T-cell (primary cell): ENCODE measurements at places on chromosomes 7 and 10. TPM values are rescaled to one million over a fixed set of nuclear protein-coding genes. Genes with fewer than 3 reads are reported as not detected.
A peak's percentile ranks its signal among the peaks of the same experiment; 100 is the strongest.

Gene HOXA1
- total RNA-seq = 0.54 TPM

Gene FKBP6
- total RNA-seq = not detected

Gene ZNF33B
- total RNA-seq = 57.7 TPM

Gene UNCX
- total RNA-seq = not detected

Gene BTAF1
- 66.5 TPM for total RNA-seq

Gene IRF5
- 12.7 TPM for total RNA-seq

Gene CCZ1B
- 67.7 TPM for total RNA-seq

Gene ITGB8
- 0.21 TPM for total RNA-seq

DNA sequence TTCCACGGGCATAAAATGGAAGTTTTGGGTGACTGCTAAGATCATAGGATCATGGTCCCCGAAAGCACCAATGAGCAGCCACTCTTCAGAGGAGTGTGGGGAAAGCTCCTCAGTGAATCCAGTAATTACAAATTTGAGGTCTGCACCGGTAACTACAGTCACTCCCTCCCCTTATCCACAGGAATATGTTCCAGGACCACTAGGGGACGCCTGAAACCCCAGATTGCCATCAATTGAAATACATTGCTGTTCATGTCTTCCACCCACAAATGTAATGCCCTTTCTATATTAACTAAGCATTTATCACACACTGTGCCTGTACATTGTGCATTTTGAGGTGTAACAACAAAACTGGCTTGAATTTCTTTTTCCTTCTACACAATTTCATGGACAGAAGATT, 447.9 kb upstream of the PFKP start:
- no peaks in the 10 kb centered on the region for H3K27me3 ChIP-seq
- H3K4me1 ChIP-seq = no peaks in the 10 kb centered on the region
- H3K4me3 ChIP-seq = no peak overlapping the region

DNA sequence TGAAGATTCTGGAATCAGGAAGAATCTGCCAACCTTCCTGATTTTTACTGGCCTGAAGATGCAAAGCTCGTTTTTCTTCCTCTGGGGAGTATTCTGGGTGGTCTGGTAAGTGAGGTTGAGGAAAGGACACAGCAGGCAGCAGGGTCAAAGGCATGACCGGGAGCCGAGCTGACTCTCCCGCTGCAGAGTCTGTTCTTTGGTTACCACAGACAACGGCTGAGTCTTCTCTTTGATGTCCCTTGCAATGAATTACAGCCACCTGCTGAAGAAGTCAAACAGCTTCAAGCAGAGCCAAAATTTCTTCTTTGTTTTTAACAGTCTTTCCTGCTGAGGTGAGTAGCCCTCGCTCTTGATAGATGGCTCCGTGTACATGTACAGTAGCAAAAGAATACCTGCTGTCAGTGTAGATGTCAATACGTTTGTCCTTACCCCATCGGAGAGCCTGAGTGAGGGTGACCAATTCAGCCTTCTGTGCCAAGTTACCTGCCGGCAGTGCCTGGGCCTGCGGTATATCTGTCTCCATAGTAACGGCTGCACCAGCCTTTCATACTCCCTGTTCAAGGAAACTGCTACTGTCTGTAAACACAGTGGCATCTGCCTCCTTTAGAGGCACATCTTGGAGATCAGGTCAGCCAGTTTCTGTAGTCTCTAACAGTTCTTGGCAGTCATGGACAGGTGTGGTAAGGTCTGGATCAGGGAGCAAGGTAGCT, 76.4 kb downstream of the PRR15 start:
- H3K27me3 ChIP-seq = no peaks in the 10 kb centered on the region
- no peak for DNase-seq
- H3K27ac ChIP-seq = no peak overlapping the region
- no peak overlapping the region for H3K4me3 ChIP-seq

GRCh38 chr7:28954471-28954870, 3.7 kb downstream of the TRIL start:
- peaks cover 10% of the 10 kb centered on the region for H3K27me3 ChIP-seq
- H3K36me3 ChIP-seq = no peaks in the 10 kb centered on the region

GRCh38 chr10:122541541-122542002, 19.0 kb upstream of the DMBT1 start:
- H3K36me3 ChIP-seq = no peaks in the 10 kb centered on the region
- DNase-seq = no peak
- H3K4me3 ChIP-seq = no peak overlapping the region
- H3K4me1 ChIP-seq = no peaks in the 10 kb centered on the region

DNA sequence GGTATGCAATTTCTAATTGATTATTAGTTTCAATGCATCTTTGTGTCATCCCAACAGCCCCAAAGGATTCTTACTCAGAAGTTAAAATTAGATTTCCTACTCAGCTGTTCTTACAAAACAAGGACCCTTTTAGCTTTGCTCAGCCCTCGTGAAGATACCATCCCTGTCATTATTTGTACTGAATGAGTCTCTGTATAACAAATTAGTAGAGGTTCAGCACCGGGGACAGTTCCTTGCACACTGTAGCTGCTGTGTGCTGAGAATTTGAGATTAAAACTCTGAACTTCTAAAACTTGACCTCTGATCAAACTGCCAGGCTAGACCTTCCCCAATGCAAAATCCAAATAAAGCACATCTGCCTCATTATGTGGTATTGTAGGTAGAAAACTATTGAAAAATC, 299.1 kb downstream of the LHFPL3 start:
- no peak for DNase-seq
- H3K4me1 ChIP-seq = no peaks in the 10 kb centered on the region
- H3K27ac ChIP-seq = no peak overlapping the region
- no peaks in the 10 kb centered on the region for H3K36me3 ChIP-seq

DNA sequence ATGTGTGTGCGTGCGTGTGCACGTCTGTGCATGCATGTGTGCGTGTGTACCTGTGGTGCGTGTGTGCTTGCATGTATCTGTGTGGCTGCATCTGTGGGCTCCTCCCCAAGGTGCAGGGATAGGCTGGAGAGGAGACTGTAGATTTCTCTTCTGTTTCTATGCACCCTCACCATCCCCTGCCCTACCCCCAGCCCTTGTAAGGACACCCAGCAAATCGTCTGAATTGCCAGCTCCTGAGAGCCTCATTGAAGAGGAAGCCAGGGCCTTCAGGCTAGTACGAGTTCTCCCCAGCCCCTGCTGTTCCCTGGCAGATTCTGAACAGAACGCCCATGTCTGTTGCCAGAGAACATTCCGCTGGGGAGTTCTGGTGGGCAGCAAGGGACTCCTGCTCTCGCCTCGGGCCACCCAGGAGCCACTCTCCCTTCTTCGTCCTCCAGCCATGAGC, 17.0 kb upstream of the TRIM8 start:
- no peak overlapping the region for H3K4me3 ChIP-seq
- no peak overlapping the region for H3K27ac ChIP-seq
- peaks cover under 1% of the 10 kb centered on the region for H3K4me1 ChIP-seq
- peaks cover 24% of the 10 kb centered on the region for H3K36me3 ChIP-seq
- no peaks in the 10 kb centered on the region for H3K27me3 ChIP-seq

- H3K27me3 ChIP-seq = peaks cover 3% of the 10 kb centered on the region
- H3K4me1 ChIP-seq = no peaks in the 10 kb centered on the region
- DNase-seq = no peak
- no peak overlapping the region for H3K4me3 ChIP-seq
- no peak overlapping the region for H3K27ac ChIP-seq
Observed at GRCh38 chr10:132644527-132645246, 107.1 kb downstream of the INPP5A start.

DNA sequence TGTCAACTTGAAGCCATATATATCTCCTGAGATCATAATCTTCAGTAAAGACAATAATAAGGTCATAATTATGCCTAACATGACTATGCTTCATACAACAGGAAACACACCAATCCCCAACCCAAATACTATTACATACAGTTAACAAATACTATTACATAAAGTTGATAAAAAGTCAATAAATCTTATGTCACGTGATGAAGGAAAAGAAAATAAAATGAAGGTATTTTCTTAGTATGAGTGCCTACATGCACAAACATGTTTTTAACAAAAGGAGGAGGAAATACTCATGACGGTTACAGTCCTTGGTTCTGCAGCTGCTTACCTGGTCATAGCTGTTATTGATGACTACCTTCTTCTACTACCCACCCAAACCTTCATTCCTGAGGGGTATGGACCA, 810.7 kb downstream of the PHTF2 start:
- H3K4me3 ChIP-seq = no peak overlapping the region
- no peaks in the 10 kb centered on the region for H3K27me3 ChIP-seq

- H3K27ac ChIP-seq = peak overlapping the region; percentile 93
- H3K36me3 ChIP-seq = no peaks in the 10 kb centered on the region
- H3K27me3 ChIP-seq = no peaks in the 10 kb centered on the region
- H3K4me3 ChIP-seq = no peak overlapping the region
- DNase-seq = no peak
Observed at GRCh38 chr10:69043931-69044531, 43.9 kb upstream of the SRGN start.

GRCh38 chr10:35584946-35585345, 20.2 kb upstream of the GJD4 start:
- no peak for DNase-seq
- no peak overlapping the region for H3K27ac ChIP-seq
- no peaks in the 10 kb centered on the region for H3K4me1 ChIP-seq
- no peaks in the 10 kb centered on the region for H3K36me3 ChIP-seq

DNA sequence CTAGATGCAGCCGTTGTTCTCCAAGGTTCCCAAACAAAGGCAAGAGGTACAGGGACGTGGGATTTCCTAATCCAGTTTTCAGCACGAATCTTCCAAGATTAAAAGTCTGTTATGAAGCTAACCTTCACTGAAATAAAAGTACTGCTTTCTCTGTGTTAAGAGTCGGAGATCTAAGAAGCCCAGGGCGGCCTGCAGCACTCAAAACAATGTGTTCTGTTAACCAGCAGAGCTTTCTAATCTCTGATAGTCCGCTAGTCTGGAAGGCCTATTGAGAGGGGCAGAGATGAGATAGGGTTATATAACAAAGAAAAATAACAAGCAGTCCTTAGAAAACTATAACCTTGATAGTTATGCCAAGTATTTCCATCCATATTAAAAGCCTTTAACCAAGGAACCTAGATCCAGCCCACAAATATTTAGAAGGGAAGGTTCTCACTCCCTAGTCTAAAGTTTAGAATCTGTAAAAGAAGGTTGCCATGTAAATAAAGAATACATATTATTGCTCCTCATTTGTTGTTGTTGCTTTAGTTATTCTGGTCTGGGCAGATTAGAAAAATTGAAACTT, 106.3 kb upstream of the SVIL start:
- H3K36me3 ChIP-seq = no peaks in the 10 kb centered on the region
- no peak for DNase-seq
- peaks cover 18% of the 10 kb centered on the region for H3K27me3 ChIP-seq
- H3K4me3 ChIP-seq = no peak overlapping the region
- H3K4me1 ChIP-seq = peaks cover 8% of the 10 kb centered on the region
- no peak overlapping the region for H3K27ac ChIP-seq

DNA sequence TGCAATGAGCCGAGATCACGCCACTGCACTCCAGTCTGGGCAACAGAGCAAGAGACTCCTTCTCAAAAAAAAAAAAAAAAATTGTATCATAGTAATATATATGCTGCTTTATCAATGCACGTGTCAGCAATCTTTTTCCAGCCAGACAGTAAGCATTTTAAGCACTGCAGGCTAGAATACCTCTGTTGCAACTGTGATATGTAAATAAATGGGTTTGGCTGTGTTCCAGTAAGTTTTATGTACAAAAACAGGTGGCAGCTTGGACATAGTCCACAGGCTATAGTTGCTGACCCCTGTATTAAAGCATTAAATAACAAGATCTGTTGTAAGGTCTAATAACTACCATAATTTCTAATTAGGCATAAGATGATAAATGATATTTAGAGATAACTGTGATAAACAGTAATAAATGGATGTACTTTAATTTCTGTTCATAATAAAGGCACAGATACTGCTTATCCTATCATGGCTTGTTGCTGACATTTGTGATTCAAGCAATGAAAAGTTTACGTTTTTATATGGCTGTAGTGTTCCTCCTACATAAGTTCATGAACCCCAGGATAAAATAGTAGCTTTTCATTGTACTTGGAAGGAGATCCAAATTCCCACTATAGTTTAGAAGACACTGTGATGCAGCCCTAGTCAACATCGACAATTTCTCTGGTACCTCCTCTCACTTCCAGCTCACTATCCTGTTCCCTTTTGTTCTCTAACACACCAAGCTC, 161.4 kb downstream of the ELMO1 start:
- H3K4me3 ChIP-seq = no peak overlapping the region
- H3K27ac ChIP-seq = no peak overlapping the region
- no peak for DNase-seq
- no peaks in the 10 kb centered on the region for H3K27me3 ChIP-seq

GRCh38 chr10:76297358-76297757, 865.9 kb downstream of the LRMDA start:
- H3K27ac ChIP-seq = no peak overlapping the region
- H3K27me3 ChIP-seq = no peaks in the 10 kb centered on the region
- peaks cover 2% of the 10 kb centered on the region for H3K4me1 ChIP-seq

- H3K4me1 ChIP-seq = no peaks in the 10 kb centered on the region
- H3K4me3 ChIP-seq = no peak overlapping the region
- no peak for DNase-seq
- H3K27ac ChIP-seq = no peak overlapping the region
- H3K27me3 ChIP-seq = no peaks in the 10 kb centered on the region
- H3K36me3 ChIP-seq = no peaks in the 10 kb centered on the region
Observed at GRCh38 chr10:35700487-35700882, 58.4 kb upstream of the FZD8 start.

GRCh38 chr10:111785921-111786320, 397.6 kb downstream of the GPAM start:
- no peak overlapping the region for H3K4me3 ChIP-seq
- H3K27me3 ChIP-seq = no peaks in the 10 kb centered on the region
- no peak for DNase-seq
- no peaks in the 10 kb centered on the region for H3K36me3 ChIP-seq
- H3K4me1 ChIP-seq = no peaks in the 10 kb centered on the region

- DNase-seq = no peak
- H3K36me3 ChIP-seq = no peaks in the 10 kb centered on the region
- H3K27ac ChIP-seq = no peak overlapping the region
Observed at GRCh38 chr10:131251146-131251541, 60.4 kb downstream of the TCERG1L start.

- H3K4me1 ChIP-seq = no peaks in the 10 kb centered on the region
- no peak overlapping the region for H3K27ac ChIP-seq
- no peak overlapping the region for H3K4me3 ChIP-seq
- H3K36me3 ChIP-seq = no peaks in the 10 kb centered on the region
- no peaks in the 10 kb centered on the region for H3K27me3 ChIP-seq
Observed at GRCh38 chr10:4241724-4242345, 456.8 kb upstream of the KLF6 start.

DNA sequence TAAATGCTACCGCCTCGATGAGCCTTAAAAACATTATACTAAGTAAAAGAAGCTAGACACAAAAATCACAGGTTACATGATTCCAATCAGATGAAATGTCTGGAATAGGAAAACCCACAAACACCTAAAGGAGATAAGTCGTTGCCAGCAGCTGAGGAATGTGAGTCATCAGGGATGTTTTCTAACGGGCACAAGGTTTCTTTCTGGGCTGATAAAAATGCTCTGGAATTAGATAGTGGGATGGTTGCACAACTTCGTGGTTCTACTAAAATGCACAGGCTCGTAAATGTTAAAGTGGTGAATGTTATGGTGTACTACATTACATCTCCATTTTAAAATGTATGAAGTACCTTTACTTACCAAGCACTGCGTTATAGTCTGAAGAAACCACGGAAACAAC, 9.7 kb downstream of the ABLIM1 start:
- H3K4me1 ChIP-seq = no peaks in the 10 kb centered on the region
- DNase-seq = no peak
- no peak overlapping the region for H3K4me3 ChIP-seq
- no peaks in the 10 kb centered on the region for H3K27me3 ChIP-seq
- no peaks in the 10 kb centered on the region for H3K36me3 ChIP-seq
- H3K27ac ChIP-seq = no peak overlapping the region
